ENCODE measurements at places on chromosomes 7 and 10. TPM values are rescaled to one million over a fixed set of nuclear protein-coding genes. Genes with fewer than 3 reads are reported as not detected.

The MYL10 gene
- not detected for total RNA-seq

The RBP4 gene
- total RNA-seq = 0.44 TPM

The C10orf143 gene
- total RNA-seq = 0.87 TPM

The RPEL1 gene
- total RNA-seq = under 0.01 TPM

The ACTL6B gene
- not detected for total RNA-seq

The CFAP69 gene
- total RNA-seq = 5.5 TPM

The DNAH11 gene
- total RNA-seq = under 0.01 TPM

The OR2A1 gene
- total RNA-seq = under 0.01 TPM

The HOXA11 gene
- under 0.01 TPM for total RNA-seq

The AKR1D1 gene
- total RNA-seq = not detected

The SH2D4B gene
- not detected for total RNA-seq

The CALN1 gene
- total RNA-seq = not detected

The SFXN4 gene
- 9.3 TPM for total RNA-seq

The VGF gene
- total RNA-seq = 0.87 TPM

The AKR1B15 gene
- total RNA-seq = not detected

The CBLL1 gene
- 22.4 TPM for total RNA-seq

The TMEM270 gene
- not detected for total RNA-seq

The COBL gene
- under 0.01 TPM for total RNA-seq

The SMKR1 gene
- total RNA-seq = not detected

The GPR37 gene
- 4.5 TPM for total RNA-seq

The ANKRD61 gene
- not detected for total RNA-seq

The LIPM gene
- not detected for total RNA-seq

The ZNF487 gene
- total RNA-seq = 5.4 TPM

The RET gene
- total RNA-seq = 1.6 TPM

The GRID1 gene
- not detected for total RNA-seq

The FAM221A gene
- 2.8 TPM for total RNA-seq

The PHYHIPL gene
- not detected for total RNA-seq

The XRCC2 gene
- total RNA-seq = 2.6 TPM

The CYP2C8 gene
- 0.33 TPM for total RNA-seq

The VSTM2A gene
- not detected for total RNA-seq

The MYO1G gene
- under 0.01 TPM for total RNA-seq

The GPC2 gene
- 2.6 TPM for total RNA-seq

The PNLIPRP2 gene
- not detected for total RNA-seq

The NODAL gene
- total RNA-seq = not detected

The NPY gene
- not detected for total RNA-seq

The NEUROD6 gene
- total RNA-seq = not detected

The RBP3 gene
- not detected for total RNA-seq

The FAM131B gene
- total RNA-seq = 3.9 TPM

The SYT15B gene
- total RNA-seq = not detected

The PDIA4 gene
- total RNA-seq = 315 TPM

The OR2A7 gene
- total RNA-seq = 0.33 TPM

The RNF32 gene
- 7.7 TPM for total RNA-seq

The WNT8B gene
- total RNA-seq = not detected

The IL2RA gene
- not detected for total RNA-seq

The SPRN gene
- total RNA-seq = 3.1 TPM

The IPMK gene
- total RNA-seq = 7.1 TPM
